Stimulated activated CD8-positive, alpha-beta memory T cell treated with anti-CD3 and anti-CD28 coated beads, Interleukin-15, amount 100 ng/mL, for 1 hour (primary cell): ENCODE measurements at places on chromosomes 7 and 10.

GRCh38 chr7:112969946-112970345, 116.7 kb downstream of the GPR85 start:
- DNase-seq, result no peak

- DNase-seq, result no peak
Observed at GRCh38 chr7:86592185-86592584, 51.5 kb upstream of the GRM3 start.

- DNase-seq, result no peak
Observed at GRCh38 chr10:59240582-59241183, 64.2 kb downstream of the PHYHIPL start.

DNA sequence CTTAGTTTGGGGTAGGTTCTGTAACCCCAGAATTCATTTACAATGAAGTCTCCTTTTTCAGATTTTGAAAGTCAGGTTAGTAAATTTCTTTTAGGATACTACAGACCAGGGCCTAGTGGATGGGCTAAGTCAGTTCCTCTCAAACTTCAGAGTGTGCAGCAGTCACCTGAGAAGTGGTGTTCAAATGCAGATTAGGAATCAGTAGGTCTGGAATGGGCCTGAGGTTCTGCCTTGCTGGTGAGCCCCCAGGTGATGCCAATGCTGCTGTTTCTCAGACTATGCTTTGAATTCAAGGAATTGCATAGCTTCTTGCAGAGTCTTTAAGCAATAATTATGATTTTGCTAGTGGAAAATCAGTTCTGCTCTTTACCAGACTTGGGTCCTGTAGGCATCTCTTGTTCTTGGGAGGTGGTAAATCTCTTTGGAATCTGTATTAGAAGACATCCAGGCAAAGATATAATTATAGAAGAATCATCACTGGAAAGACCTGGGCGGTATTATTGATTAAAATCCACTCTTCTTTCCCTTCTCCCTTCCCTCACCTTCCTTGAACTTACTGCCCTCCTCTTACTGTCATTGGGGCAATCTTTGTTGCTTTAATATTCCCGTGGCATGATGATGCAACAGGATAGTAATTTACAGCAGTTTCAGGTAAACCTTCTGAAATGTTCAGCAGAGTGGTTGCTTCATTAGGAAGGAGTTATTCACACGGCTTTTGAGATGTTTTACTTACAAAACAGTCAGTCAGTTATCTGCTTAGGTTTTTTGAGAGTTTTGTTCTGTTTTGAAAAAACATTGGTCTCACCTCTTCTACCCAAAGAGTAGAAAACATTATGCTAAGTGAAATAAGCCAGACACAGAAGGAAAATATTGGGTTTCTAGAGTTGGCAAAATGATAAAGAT, 87.2 kb downstream of the NRF1 start:
- DNase-seq, result no peak

DNA sequence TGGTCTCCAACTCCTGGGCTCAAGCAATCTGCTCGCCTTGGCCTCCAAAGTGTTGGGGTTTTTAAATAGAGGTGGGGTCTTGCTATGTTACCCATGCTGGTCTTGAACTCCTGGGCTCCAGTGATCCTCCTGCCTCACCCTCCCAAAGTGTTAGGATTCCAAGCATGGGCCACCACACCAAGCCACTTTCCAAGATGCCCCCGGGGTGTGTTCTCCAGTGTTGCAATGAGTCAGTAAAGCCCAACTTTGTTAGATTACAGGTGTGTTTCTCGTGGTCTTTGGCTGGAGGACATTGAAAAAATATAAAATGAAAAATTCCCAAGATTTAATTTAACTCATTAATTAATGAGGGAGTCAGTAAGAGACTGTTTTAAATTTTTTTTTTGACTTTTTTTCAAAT, 29.2 kb downstream of the TACR2 start:
- no peak for DNase-seq

DNA sequence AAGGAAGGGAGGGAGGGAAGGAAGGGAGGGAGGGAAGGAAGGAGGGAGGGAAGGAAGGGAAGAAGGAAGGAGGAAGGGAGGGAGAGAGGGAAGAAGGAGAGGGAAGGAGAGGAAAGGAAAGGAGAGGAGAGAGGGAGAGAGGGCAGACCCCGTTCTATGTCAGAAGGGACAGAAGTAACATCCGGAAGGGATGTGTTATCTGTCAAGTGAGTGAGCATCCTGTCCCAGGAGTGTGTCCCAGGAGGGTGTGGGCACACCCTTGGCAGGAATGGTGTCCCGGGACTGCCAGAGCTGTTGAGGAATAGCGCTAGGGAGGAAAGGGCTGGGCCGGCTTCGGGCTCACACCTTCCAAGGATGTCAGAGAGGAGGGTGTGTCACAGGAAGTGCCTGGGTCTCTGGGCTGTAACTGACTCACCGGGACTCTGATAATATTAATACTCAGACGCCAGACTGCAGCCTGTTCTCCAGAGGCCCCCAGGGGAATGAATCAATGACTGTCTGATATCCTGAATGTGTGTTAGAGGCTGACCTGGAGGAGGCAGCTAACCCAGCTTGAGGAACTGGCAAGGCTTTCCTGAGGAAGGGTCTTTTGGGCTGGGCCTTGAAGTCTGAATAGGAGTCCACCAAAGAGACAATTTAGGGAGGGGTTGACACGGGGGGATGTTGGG, 125.6 kb upstream of the TNRC18 start:
- DNase-seq, result no peak

GRCh38 chr10:11403116-11403515, 208.3 kb downstream of the USP6NL start:
- DNase-seq, result peak; percentile 26

DNA sequence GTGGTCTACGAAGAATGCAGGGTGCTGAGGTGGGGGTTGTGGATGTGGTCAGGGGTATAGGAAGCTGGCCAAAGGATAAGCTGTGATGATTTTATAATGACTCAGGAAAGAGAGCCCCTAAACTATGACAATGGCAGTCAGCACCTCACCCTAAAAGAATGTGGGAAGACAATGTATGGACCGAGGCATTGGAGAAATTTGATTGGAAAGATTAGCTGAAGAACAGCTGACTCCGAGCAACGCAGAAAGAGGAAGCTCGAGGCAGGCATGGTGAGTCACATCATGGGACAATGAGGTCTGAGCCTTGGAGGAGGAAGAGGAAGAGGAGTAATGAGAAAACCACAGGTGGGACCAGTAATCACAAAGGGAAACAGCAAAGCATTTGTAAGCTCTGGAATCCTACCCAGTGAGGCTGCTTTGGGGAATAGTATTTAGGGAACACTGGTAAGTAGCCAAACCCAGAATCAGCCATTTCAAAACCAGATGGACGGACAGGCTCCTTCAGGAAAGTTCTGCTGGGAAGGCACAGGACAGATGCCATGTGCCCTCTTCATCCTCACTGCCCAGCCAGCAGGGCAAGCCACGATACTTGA, 295.4 kb downstream of the PRPF18 start:
- no peak for DNase-seq

GRCh38 chr7:87152897-87153641, 816 bp downstream of the DMTF1 start:
- DNase-seq, result peak; percentile 9

DNA sequence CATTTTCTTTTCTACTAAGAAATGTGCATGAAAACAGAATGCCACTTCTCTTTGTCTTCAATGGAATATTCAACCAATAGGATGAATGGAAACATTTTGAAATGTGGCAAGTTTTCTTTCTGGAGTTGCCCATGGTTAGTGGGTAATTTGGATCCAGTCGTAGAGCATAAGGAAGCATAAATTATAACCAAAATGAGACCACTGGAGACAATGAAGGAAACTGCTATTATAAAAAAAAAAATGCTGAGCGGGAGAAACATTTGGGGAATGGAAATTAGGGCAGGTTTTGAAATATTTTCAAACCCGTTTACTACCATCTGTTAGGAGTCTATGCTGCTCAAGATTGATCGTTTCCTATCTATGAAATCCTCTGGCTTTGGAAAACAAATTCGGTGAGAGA, 182.9 kb upstream of the PRKCQ start:
- DNase-seq, result no peak

DNA sequence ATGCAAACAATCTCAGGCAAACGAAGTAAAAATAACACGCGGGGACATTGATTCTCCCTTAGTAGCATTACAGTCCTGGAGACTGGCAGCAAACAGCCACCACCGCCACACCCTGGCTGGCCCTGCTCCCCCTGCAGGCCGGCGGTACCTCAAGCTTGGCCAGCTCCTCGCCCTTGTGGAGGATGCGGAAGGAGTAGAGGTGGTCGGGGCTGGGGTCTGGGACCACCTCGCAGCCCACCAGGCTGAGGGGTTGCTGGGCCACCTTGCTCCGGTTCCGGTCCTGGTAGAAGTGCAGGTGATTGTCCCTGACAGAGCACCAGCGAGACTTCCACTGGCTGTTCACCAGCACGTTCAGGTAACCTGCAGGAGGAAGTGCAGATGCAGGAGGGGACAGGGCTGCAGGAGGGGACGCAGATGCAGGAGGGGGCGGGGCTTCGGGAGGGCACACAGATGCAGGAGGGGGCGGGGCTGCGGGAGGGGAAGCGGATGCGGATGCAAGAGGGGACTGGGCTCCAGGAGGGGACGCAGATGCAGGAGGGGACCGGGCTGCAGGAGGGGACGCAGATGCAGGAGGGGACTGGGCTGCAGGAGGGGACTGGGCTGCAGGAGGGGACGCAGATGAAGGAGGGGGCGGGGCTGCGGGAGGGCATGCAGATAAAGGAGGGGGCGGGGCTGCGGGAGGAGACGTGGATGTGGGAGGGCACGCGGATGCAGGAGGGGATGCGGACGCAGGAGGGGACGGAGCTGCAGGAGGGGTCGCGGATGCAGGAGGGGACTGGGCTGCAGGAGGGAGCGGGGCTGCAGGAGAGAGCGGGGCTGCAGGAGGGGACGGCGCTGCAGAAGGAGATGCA, 65.7 kb downstream of the VWA2 start:
- DNase-seq, result peak; percentile 21

- no peak for DNase-seq
Observed at GRCh38 chr10:96152437-96152836, 22.3 kb downstream of the ZNF518A start.

DNA sequence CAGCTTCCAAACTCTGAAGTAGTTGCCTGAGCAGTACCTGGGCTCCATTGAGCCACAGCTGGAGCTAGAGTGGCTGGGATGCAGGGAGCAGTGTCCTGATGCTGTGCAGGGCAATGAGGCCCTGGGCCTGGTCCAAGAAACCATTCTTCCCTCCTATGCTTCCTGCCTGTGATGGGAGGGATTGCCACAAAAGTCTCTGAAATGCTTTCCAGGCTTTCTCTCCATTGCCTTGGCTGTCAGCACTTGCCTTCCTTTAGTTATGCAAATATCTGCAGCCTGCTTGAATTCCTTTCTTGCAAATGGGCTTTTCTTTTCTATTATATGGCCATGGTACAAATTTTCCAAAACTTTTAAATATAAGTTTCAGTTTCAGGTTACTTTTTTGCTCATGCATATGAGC, 972.2 kb upstream of the MBL2 start:
- DNase-seq, result no peak

DNA sequence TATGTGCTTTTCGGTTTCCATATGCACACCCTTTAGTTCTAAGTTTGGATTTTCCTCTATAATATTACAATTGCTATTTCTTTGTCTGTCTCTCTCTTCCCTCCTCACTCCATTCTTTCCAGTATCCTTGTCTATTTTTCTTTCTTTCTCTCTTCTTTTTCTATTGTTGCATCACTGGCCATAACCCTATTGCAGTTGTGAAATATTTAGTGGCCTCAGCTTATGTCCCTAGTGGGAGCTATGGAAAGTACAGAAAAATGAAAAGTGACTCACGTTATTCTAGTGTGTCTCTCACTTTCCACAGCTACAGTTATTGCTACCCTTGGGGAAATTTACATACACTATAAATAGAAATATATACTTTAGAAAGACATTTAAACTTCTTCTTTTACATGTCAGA, 59.1 kb downstream of the CNTNAP2 start:
- DNase-seq, result no peak

- DNase-seq, result no peak
Observed at GRCh38 chr10:100327007-100327717, 2.9 kb downstream of the PKD2L1 start.

- peak; percentile 8 for DNase-seq
Observed at GRCh38 chr7:39950473-39951225, 593 bp downstream of the CDK13 start.

DNA sequence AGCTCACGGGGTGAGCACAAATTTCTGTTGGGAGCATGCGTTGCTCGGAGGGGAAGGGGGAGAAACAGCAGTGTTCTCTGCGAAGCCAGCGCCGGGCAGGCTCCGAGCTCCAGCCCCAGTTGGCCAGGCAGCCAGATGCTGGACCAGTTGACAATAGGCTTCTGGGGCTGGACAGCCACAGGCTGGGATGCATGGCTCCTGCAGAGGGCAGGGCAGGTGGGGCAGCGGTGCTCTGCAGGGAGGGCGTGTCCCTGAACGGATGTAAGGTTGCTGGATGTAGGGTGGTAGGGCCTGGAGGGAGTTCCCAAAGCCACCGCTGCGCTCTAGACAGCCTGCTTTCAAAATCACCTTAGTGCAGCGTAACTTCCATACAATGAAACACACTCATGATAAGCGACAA, 574.9 kb downstream of the GLRX3 start:
- DNase-seq, result no peak

- no peak for DNase-seq
Observed at GRCh38 chr10:126924915-126925300, 19.7 kb downstream of the DOCK1 start.

DNA sequence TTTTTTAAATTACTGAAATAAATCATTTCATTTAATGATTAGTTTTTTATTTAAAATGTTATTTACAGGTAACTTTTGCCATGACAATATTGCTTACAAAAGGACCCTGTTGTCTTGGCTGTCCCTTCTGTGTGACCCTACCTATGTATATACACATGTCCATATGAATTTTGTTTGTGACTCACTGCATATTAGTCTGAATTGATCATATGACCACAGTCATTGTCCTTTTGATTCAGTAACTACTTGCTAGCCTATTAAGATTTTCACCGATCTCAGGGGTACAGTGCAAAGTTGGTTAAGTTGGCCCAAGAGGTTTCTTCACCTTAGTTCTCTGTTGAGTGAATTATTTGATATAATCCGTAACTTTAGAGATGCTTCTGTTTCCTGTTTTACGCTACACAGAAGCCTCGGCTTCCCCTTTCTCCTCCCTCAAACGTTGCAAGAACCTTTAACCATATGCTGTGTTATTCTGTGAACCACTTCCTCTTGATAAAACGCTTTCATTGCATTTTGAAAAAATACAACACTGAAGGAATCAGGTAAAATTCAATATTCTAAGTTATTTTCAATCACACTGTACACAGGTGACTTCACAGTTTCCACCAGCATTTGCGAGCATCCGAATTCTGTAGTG, 43.9 kb downstream of the APBB1IP start:
- no peak for DNase-seq

DNA sequence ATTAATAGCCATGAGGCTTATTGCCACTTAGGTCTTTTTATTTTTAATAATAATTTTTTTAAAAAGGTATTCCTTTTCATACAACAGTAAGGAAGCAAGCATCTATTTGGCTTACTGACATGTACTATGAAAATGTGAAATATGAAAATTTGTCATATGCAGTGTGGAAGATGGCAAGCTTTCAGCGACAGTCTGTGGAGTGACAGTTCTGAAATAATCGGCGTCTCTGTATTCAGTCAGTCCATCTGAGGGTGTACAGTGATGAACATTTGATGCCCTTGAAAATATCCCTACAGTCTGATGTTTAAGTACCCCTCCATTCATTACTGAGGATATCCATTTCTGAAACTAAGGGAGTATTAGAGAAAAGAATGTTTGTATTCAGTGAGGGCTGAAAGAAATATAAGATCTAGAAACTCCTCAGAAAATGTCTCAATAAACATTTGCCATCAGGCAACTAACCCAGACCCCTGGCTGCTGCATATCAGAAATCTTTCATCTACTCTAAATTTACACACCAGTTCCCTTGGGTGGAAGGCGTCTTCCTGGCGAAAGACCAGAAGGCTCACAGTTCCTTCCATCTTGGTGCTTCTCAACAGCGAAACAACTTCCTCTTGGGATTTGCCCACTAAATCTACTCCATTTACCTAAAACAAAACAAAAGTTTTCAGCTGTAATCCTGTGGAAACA, 440.6 kb downstream of the PARD3 start:
- DNase-seq, result no peak
